ENCODE measurements at places on chromosomes 5 and 9. TPM values are rescaled to one million over a fixed set of nuclear protein-coding genes. Genes with fewer than 3 reads are reported as not detected.

DNA sequence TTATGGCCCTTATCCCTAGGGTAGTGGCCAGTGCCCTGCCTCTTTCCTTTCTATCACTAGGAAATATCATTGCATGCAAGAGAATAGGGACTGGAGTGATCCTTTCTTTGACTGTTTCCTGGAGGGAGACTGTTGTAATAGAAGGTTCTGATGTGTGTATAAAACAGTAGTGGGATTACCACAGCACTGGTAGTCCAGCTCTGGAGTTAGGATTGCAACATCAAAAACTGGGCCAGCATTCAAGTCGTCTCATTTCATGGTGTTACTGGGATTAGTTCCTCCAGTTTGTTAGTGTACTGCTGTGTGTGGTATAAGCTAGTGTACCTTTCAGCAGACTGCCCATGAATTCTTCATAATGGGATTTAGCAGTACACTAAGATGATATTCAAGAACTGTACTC, 45.8 kb downstream of the KIAA1958 start:
- DNase-seq = no peak

The CD14 gene
- 129 TPM for total RNA-seq

DNA sequence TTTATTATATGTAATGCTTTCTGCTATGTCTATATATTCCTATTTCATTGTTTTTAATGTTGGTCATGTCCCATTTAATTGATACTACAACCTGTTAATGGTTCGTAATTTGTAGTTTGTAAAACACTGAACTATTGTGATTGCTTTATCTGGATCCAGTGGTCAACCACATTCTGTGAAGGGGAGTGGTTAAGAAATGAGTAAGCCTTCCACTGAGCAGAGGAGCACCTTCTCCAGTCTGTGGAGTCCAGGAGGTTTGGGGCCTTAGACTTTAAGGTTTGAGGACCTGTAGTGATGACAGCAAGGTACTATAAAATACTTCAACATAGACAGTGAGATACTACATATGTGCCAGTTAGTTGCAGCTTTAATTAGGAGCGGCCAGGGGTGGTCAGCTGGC, 67.7 kb upstream of the RAD23B start:
- DNase-seq = no peak

DNA sequence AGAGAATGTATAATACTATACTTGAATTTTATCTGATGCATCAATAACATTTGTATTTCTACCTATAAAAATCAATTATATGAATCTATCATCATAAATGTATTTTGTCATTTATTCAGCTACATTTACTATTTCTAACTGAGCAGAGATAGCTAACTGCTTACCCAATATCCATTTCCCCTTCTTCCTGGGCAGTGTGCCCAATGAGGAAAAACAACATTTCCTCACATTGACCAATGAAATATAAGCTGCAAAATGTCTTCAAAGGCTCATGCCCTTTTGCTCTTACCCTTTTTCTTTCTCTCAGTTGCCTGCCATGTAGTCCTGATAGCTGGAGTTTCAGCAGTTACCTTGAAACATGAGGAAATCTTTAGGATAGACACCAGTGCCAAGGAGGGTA, 385.8 kb upstream of the PCSK5 start:
- DNase-seq = no peak

DNA sequence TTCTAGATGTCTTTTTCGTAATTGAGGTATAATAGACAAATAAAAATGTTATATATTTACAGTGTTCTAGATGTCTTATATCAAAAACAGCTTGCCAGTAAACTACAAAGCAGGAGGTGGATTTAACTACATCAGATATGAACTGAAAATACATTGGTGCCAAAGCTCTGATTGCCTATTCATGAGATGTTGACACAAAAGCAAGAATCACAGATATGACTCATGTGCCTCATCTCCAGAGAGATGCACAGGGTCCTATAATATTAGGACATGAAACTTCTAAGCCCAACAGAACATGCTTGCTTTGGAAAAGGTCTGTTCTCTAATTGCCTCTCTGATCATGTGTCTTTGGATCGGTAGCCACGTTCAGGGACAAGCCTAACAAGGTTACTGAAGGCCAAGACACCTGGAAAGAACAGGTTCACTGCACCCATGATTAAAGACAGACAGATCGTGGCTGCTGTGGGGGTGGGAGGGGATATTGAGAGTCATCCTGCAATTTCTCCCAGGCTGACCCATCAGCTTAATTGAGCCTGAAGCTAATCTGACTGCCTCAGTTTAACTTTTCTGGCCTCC, 16.8 kb downstream of the ABCA1 start:
- no peak for DNase-seq

- DNase-seq = no peak
Observed at GRCh38 chr9:112069318-112070169, 105.6 kb downstream of the SUSD1 start.

The OLFM1 gene
- 21.1 TPM for total RNA-seq

DNA sequence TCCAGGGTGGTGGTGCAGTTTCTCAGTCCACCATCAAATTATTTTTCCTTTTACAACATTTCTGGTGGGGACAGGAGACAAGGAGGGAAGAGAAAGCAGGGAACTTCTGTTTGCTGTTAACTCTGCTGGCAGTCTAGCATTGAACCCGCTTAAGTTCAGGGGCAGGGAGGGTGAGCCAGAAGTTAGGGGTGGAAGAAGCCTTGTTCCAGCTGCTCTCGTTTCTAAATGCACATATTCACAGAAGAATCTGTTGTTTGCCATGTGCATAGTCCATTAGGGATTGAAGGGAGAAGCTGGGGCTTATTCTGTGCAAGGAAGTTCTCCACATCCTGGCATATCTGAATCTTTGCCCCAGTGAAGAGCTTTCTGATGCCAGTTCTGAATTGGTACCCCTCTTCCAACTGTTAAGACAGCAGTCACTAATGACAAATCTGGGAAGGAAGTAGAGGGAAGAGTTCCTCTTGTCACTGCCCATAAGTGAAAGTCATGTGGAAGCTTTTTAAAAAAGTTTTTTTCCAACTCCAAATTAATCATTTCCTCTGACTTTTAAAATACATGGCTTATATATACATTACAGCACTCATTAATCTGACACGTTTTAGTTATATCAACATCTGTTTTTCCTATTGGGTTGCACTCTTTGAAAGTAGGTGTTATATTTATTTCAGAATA, 32.6 kb upstream of the ACOT12 start:
- no peak for DNase-seq

The FOXD4L4 gene
- total RNA-seq = not detected

DNA sequence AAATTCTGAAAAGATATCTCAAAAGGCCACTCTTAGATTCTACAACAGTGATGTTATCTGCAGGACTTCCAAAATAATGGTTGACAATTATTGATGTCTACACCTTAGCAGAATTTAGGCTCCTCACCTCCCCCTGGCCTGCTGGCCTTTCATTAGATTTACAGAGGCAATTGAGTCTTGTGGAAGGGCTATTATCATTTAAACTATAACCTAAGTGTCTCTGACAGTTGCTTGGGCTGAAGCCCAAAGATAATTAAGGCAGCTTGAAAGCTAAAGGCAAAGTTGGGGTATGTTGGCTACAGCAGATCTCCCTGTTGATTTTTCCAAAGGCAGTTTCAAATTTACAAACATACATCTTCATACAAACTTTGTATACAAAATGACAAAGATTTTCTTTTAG, 912.3 kb downstream of the TAF11L14 start:
- DNase-seq = no peak

DNA sequence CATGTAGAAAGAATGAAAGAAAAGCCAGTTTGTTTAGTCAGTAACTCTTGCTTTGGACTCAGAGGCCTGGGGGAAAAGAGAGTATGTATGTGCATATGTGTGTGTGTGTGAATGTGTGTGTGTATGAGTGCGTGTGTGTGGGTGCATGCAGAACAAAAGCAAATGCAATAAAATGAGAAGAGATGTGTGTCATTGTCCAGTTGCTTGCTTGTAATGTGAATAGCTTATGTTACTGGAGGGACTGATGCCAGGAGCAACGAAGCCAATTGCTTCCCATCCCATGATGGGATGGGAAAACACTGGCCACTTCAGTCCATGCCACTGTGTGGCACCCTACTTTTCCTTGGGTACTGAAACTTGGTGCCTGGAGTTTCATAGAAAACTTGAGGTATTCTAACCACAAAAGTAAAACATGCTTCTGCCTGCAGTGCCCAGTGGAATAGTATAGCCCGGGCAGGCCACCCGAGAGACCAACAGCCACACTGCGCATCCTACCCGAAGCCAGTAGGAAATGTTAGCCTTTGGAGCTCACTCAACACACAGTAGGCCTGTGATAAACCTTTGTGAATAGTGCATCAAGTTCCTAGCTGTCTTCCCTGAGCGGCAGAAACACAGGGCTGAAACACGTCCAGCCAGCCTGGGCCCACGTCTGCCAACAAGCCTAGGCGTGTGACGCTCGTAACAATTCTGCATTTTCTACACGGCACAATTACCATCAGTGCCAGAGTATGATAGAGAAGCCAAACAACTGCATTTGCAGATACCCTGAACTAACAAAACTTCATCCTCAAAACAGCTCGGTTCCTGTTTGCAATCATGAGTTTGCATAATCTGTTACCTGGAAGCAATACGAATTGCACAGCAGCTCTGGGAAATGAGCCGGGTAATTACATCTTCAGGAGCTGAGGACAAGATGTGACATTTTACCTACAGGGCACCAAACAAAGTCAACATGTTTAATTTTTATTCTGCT, 198.1 kb downstream of the SYK start:
- DNase-seq = no peak

- DNase-seq = peak; percentile 23
Observed at GRCh38 chr9:28073270-28073669, 500.0 kb upstream of the C9orf72 start.

The FAM221B gene
- total RNA-seq = not detected

The BTNL9 gene
- total RNA-seq = 42.0 TPM

DNA sequence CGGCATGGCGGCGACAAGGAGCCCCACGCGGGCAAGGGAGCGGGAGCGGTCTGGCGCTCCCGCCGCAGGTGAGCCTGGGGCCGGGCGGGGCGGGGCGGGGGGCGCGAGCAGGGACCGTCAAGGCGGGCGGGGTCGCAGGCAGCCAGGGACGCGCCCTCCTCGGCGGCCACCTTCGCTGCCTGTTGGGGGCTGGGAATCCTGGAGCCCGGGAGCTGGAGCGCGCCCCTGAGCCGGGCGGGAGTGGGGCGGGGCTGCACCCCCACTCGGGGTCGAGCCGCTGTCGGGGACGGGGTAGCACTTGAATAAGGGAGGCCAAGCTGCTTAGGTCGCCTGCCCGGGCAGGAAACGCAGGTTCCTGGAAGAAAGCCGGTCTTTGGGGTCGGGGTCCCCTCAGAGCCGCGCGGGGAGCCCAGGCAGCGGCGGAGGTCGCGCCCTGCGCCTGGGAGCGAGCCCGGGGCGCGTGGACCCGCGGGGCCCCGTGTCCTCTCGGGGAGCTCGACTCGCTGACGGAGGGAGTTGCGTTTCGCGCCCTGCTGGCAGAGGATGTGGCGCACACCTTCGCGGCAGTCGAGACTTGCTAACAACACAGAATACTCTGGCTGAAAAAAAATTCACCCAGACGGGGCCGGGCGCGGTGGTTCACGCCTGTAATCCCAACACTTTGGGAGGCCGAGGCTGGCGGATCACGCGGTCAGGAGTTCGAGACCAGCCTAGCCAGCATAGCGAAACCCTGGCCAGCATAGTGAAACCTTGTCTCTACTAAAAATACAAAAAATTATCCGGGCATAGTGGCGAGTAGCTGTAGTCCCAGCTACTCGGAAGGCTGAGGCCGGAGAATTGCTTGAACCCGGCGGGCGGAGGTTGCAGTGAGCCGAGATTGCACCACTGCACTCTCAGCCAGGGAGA, 552 bp downstream of the OTULINL start:
- no peak for DNase-seq

- no peak for DNase-seq
Observed at GRCh38 chr9:133670466-133670865, 34.3 kb downstream of the DBH start.

DNA sequence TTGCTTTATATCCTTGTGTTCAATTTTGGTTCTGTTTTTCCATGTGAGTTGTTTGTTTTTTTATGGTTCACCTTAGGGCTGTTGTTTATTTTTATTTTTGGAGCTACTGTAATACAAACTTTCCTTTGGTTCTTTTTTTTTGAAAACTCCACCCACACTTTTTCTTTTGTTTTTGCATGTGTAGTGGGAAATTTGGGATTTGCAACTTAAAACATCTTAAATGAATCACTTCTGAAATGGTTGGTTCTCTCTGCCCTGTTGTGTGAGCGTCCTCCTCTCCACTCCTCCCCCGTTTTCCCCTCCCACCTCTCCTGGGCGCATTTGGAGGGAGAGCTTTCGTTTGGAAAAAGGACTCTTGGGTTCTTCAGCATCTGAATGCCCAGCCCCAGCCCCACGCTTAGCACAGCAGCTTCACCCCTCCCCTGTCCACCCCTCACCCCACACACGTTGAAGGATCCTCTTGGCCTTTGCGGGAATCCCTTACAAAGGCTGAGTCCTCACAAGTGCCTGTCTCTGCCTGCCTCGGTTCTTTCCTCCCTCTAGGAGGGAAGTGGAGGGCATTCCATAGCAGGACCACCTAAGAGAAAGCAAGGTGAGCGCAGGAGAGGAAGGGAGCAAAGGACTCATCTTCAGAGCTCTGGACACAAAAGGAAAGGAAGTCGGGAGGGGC, 67.2 kb downstream of the DMRT1 start:
- DNase-seq = no peak

- DNase-seq = no peak
Observed at GRCh38 chr5:125424402-125425141, 678.1 kb upstream of the ZNF608 start.

- DNase-seq = no peak
Observed at GRCh38 chr5:67063055-67063454, 133.5 kb downstream of the CD180 start.
